Placental pericyte (primary cell): ENCODE measurements at places on chromosomes 5 and 9. TPM values are rescaled to one million over a fixed set of nuclear protein-coding genes. Genes with fewer than 3 reads are reported as not detected.

The SAPCD2 gene
- total RNA-seq = 0.22 and 15.9 TPM in 2 replicates

The IFNA2 gene
- not detected in 2 replicates for total RNA-seq

The LRRC26 gene
- total RNA-seq = not detected in 2 replicates

The CCNO gene
- 0.14 TPM in 1 of 2 replicates, not detected in the other for total RNA-seq
